ENCODE measurements at places on chromosomes 2 and 18.

DNA sequence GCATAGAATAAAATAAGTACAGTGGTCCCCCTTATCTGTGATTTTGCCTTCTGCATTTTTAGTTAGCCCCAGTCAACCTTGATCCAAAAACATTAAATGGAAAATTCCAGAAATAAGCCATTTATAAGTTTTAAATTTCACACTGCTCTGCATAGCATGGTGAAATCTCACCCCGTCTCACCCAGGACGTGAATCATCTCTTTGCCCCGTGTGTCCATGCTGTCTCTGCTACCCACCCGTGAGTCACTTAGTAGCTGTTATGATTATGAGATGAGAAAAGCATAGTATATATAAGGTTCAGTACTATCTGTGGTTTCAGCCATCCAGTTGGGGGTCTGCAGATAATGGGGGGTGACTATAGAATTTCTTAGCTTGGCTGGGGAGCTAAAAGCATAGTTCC lies 67.3 kb downstream of the RHBDD1 start:
- no peak for DNase-seq

GRCh38 chr18:26383454-26384270 lies 157.4 kb downstream of the TAF4B start:
- peak; percentile 38 for DNase-seq

DNA sequence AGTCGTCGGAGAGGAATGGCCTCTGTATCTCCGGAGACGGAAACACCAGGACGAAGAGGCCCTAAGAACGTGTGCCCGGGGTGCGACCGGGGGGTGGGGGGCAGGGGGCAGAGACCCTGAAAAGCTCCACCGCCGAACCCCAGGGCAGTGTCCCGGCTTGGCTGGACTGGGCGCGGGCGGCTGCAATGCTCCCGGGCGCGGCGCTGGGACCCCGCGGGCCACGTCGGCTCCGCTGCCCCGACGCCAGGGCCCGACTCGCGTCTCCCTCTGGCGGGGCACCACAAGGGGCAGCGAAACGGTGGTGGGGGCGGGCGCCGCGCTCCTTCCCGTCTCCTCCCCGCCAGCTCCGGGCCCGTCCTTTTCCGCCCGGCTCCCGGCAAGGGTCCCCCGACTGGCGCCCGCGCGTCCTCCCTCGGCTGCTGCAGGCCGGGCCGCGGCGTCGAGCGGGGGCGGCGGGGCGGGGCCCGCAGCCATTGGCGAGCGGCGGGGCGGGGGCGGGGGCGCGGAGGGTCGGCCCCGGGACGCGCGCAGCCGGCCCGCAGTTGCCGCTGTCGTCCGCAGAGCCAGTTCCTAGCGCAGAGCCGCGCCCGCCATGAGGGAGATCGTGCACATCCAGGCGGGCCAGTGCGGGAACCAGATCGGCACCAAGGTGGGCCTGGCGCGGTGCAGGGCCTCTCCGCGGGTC lies at the start of gene TUBB6:
TSS of gene TUBB6 (plus strand) at position 541 of the 685 bp plus-strand sequence. CDS start at position 593, 52 bp downstream.
- no peak for DNase-seq

DNA sequence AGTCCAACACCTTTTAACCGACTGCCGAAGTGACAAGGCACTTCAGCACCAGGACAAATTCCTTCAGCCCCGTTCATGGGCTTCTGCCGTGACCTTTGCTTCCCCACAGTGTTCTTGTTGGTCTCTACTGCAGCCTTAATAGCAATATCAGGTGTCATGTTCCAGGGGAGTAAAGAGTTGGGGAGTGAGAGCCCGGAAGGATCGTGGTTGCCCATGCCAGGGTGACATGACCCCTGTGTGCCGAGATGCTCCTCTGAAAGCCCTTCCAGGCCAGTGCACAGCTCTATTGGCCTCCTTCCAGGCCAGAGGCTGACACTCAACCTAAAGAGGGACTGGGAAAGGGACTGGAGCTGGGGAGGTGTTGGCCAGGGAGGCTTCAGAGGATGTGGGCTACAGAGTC lies 279.2 kb downstream of the CYRIA start:
- DNase-seq = no peak

DNA sequence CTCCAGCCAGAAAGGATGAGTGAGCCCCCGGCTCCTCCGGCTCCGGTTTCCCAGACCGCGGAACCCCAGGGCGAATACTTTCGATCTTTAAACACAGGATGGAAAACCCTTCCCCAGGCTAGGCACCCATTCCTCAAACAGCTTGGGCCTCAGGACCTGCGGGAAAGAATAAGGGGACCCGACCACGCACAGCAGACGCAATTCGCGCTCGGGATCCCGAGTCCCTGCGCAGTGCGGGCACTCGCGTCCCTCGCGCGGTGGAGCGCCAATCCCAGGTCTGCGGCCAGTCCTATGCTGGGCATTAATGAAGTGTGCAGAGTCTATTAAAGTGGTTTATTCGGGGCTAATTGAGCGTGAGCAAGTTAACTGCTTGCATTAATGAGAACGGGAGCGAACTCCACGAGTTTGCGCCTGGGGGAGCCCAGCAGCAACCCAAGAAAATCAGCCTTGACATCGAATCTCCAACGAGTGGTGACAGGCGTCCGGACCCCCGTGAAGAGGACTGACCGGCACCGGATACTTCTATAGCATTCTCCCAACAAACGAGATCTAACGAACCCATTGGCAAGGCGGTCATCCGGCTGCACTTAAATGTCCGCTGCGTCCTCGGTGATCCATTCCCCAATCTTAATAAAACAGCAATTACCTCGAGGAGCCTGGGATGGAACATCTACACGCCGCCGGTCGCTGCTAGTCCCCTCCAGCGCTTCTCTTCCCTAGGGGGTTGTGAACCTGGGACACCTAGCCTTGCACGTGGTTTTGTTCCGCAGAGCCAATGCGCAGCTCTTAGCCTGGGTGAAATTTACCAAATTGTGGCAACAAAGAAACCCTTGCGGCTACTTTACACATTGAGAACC lies 1.6 kb downstream of the OSR1 start:
- no peak for DNase-seq

Data from Jurkat, Clone E6-1 (cell line).